ENCODE measurements at places on chromosomes 13 and 19. TPM values are rescaled to one million over a fixed set of nuclear protein-coding genes. Genes with fewer than 3 reads are reported as not detected.

GRCh38 chr19:4399812-4400134 lies 574 bp downstream of the SH3GL1 start:
- H3K36me3 ChIP-seq: no peaks in the 10 kb centered on the region
- DNase-seq: no peak
- H3K4me3 ChIP-seq: peak overlapping the region; percentile 62
- H3K27me3 ChIP-seq: no peaks in the 10 kb centered on the region

GRCh38 chr19:34314437-34315313 lies 50.3 kb upstream of the GPI start:
- peaks cover 8% of the 10 kb centered on the region for H3K4me1 ChIP-seq
- H3K4me3 ChIP-seq: no peak overlapping the region
- H3K27ac ChIP-seq: no peak overlapping the region
- H3K36me3 ChIP-seq: no peaks in the 10 kb centered on the region
- DNase-seq: no peak

SERP2 gene
- polyA plus RNA-seq: 11.4 TPM

DNA sequence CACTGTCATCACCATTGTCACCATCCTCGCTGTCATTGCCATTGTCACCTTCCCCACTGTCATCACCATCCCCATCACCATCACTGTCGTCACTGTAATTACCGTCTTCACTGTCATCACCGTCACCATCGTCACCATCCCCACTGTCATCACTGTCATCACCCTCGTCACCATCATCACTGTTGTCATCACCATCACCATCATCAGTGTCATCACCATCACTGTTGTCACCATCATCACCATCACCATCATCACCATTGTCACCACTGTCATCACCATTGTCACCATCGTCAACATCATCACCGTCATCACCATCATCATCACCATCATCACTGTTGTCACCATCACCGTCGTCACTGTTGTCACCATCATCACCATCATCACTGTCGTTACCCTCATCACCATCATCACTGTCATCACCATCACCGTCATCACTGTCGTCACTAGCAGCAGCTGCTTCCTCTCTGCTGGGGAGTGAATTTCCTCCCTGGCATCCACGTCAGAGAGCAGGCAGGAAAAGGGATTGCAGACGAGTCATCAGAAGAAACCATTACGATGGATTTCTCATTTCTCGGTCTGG lies 27.3 kb downstream of the TMEM255B start:
- no peaks in the 10 kb centered on the region for H3K4me1 ChIP-seq
- no peaks in the 10 kb centered on the region for H3K27me3 ChIP-seq
- no peak overlapping the region for H3K27ac ChIP-seq
- peaks cover 2% of the 10 kb centered on the region for H3K36me3 ChIP-seq
- no peak overlapping the region for H3K4me3 ChIP-seq

RFPL4A gene
- polyA plus RNA-seq: not detected

DNA sequence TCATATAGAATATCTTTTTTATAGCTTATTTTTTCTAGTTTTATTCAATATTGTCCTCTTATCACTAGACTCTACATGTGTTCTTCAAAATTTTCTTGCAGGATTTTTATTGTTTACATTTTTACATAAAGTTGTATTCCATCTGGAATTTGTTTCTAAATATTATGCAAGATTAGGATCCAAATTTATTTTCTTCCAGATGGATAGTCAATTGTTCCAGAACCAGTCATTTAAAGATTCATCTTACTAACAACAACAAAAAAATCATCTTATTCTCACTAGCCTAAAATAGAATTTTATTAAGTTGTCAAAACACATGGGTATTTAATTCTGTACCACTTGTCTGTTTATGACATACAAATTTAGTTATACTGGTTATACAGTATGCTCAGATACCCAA lies 390.4 kb upstream of the GPC6 start:
- no peaks in the 10 kb centered on the region for H3K4me1 ChIP-seq
- H3K4me3 ChIP-seq: no peak overlapping the region
- no peaks in the 10 kb centered on the region for H3K27me3 ChIP-seq
- H3K27ac ChIP-seq: no peak overlapping the region
